ENCODE measurements at places on chromosomes 2 and 18.

DNA sequence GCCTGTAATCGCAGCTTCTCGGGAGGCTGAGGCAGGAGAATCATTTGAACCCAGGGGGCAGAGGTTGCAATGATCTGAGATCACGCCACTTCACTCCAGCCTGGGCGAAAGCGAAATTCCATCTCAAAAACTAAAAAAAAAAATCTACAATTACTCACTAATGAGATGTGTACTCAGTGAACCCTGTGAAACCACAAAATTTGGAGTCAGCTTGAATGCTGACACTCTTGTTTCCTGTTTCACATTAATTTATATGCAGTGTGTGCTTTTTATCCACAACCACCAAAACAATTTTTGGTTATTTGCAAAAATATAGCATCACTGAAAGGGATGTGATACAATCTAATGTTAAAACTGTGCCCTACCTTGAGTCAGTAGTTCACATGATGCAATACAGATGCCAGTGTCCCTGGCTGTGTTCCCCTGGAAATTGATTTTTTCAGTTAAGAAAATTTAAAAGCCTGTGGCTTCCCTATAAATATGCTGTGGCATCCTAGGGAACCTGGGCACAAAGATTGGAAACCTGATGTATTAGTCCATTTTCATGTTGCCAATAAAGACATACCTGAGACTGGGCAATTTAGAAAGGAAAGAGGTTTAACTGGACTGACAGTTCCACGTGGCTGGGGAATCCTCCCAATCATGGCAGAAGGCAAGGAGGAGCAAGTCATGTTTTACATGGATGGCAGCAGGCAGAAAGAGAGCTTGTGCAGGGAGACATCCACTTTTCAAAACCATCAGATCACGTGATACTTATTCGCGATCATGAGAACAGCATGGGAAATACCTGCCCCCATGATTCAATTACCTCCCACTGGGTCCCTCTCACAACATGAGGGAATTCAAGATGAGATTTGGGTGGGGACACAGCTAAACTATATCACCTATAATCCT is 337.5 kb upstream of the NT5C1B start:
- no peak for DNase-seq

- DNase-seq: no peak
These were observed 80.7 kb downstream of the TET3 start for GRCh38 chr2:74065456-74065855.

- DNase-seq: no peak
These were observed 26.8 kb upstream of the EPAS1 start for GRCh38 chr2:46270384-46270783.

DNA sequence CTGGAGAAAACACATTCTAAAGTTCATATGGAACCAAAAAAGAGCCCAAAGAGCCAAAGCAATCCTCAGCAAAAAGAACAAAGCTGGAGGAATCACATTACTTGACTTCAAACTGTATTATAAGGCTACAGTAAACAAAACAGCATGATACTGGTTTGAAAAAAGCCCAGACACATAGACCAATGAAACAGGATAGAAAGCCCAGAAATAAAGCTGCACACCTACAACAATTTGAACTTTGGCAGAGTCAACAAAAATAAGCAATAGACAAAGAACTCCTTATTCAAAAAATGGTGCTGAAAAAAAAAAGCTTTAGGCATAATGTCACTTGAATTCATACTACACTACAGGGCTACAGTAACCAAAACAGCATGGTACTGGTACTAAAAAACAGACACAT is 289.6 kb downstream of the NR4A2 start:
- no peak for DNase-seq

DNA sequence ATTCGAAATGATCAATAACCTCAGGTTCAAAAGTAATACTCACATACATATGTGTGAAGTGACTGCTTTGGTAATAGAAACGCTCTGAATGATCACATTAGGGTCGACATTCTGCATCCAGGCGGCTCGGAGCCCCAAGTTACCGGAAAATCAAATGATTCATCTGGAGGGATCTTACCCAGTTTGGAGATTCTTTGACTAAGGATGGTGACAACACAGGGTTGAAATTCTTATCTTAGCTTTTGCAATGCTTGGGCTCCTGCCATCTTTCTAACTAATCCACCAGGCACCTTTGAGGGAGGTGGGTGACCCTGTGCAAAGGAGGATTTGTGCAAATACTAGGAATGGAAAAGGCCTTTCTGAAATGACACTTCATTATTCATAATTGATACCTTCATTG is 10.8 kb downstream of the GBX2 start:
- no peak for DNase-seq

DNA sequence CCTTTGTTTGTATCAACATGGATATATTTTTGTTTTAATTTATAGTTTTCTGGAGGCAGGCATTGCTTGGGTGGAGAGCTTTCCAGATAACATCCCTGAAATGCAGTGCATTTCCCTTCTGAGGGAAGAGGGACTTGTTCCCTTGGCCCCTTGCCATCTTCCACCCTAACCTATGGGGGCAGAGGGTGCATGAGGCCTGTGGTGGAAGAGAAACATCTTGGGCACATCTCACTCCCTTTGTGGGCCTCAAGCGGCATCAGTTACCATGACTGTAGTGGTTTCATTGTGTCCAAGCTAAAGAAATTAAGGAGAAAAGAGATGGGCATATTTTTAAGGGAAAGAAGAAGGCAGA is 5.3 kb upstream of the RPL37A start:
- no peak for DNase-seq

DNA sequence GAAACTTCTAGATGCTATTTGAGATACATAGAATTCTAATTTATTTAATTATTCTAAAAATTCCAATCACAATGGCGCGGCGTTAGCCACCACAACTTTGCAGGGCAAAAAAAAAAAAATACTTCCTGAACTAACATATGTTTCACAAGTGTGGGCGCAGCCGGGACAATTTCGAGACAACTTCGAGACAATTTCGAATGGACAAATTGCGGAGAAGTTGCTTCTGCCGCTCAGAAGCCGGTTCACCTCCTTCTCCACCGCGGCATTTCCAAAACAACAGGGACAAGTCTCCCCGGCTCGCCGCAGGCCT is 842 bp downstream of the PAX3 start:
- DNase-seq: no peak

GRCh38 chr2:26922405-26923188 is 47.8 kb upstream of the MAPRE3 start:
- DNase-seq: peak; percentile 89

GRCh38 chr2:145277922-145278321 is 758.0 kb upstream of the ZEB2 start:
- no peak for DNase-seq

GRCh38 chr2:62287899-62288880 is 92.3 kb downstream of the B3GNT2 start:
- DNase-seq: peak; percentile 81

- no peak for DNase-seq
These were observed 61.6 kb upstream of the CCBE1 start for GRCh38 chr18:59758837-59759236.

DNA sequence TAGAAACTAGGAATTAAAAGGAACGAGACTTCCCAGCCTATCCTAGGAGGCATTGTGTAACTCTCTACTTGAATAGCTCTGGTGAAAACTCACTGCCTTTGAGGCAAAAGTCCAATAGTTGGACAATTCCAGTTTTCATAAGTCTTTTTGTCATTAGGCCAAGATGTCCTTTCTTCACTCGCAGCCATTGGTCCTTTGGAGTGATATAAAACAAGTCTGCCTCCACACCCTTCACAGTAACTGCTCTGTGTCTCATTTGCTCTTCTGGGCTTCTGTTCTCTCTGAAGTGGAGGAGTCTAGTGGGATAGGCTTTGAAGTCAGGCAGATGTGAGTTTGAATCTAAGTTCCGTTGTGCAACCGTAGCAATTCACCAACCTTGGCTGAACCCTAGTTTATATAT is 28.2 kb downstream of the ANTXR1 start:
- DNase-seq: no peak

DNA sequence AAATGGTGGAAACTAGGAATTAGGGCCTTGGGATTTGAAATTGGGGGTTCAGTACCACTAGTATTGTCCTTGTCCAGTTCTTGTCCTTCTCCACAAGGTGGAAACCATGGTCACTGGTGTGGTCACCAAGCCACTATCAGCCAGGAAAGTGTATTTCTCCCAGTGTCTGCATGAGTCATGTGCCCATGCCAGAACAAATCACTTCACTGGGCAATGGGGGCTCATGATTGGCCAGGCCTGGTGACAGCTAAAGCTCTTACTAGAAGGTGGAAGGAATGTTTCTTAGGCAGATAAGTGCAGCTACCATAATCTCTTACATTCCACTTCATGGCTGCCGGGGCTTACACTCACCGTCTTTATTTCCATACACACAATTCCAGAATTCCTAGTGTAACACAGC is 124.8 kb upstream of the TACR1 start:
- no peak for DNase-seq

DNA sequence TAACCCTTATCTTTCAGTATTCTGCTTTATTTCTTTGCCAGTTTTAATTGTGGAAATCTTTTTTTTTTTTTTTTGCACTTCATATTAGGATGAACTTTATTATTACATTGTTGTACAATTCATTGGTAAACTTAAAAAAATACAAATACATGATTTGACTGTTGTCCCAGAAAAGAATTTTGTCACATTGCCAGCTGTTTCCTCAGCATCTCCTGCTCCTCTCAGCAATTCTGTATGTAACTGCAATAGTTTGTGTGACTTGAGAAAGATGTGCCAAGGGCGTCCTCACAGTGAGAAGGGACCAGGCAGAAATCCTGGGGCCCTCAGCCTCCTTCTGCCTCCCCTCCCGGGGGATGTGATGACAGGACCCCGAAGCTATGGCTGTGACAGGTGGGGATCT is 254.4 kb downstream of the NBAS start:
- no peak for DNase-seq

DNA sequence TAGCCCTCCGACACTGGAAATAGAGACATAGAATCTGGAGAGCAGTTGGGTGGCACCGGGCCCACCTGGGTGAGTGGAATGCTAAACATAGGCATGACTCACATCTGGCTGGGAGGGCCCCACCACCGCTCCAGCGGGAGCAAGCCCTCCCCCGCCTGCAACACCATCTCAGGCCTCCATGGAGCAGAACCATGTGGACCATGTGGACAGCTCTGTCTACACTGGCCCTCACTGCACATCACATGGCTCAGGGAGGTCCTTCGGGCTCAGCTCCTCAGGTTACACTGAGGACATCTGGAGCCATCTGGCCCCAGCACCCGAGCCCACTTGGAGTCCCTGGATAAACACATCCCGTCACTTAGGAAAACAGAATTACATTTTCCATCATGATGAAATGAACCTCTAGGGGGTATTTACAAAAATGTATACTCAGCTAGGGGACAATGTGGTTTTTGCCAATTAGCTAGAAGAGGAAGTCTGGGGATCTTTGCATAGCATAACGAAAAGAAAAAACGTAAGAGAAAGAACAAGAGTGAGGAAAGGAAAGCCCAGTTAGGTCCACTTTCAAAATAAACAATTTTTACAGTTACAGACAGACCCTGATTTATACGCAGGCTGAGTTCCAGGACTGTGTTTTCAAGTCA is 30.7 kb upstream of the MLPH start:
- no peak for DNase-seq

DNA sequence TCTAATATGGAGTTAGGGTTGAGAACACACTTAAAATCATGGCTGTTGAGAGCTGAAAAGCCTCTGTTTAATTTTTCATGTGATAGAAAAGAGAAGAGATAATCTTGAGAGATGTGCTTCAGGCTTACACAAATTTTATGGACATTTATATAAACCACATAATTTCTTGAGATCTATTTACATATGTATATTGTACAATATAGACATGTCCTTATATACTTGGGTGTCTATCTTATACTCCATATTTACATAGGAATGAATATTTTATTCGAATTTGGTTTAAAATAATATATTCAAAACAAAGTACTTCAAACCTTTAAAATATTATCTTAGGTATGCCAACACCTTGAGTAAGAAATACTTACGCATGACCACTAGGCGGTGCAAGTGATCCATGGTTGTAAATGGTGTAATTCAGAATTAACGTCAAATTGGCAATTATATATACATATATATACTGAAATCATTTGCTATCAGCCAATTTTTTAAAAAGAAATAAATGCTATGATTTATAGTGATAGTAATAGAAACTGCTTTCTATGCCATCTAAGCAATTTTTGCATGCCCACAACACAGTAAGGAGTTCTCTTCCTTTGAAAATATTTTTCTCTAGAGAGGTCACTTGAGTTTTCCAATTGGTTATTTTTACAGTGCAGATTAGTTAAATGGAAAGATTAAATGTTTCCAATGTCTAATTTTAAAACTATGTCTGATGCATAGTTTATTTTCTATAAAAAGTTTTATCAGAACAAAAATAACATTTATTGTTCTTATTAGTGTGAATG is 37.6 kb upstream of the SPAG16 start:
- DNase-seq: peak; percentile 11

GRCh38 chr2:54709336-54709809 is 14.1 kb upstream of the EML6 start:
- DNase-seq: no peak

DNA sequence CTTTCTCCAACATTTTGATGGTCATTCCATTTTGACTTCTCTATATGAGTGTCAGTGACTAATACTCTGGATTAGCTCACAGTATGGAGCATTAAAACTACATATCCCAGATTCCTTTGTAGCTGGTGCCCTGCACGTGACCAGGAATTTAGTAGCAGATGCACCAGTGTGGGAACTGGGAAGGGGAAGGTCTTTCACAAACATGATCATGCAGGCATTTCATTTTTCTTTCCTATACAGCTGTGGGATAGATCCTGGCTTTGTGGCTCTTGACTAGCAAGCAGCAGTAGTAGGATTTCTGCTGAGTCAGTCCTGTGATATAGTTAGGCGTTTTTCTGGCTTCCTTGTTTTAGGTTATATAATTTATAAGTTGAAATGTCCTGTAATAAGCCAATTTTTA is 971.0 kb upstream of the CDH2 start:
- no peak for DNase-seq

- DNase-seq: no peak
These were observed 385.3 kb downstream of the RBM43 start for GRCh38 chr2:150876251-150876950.

DNA sequence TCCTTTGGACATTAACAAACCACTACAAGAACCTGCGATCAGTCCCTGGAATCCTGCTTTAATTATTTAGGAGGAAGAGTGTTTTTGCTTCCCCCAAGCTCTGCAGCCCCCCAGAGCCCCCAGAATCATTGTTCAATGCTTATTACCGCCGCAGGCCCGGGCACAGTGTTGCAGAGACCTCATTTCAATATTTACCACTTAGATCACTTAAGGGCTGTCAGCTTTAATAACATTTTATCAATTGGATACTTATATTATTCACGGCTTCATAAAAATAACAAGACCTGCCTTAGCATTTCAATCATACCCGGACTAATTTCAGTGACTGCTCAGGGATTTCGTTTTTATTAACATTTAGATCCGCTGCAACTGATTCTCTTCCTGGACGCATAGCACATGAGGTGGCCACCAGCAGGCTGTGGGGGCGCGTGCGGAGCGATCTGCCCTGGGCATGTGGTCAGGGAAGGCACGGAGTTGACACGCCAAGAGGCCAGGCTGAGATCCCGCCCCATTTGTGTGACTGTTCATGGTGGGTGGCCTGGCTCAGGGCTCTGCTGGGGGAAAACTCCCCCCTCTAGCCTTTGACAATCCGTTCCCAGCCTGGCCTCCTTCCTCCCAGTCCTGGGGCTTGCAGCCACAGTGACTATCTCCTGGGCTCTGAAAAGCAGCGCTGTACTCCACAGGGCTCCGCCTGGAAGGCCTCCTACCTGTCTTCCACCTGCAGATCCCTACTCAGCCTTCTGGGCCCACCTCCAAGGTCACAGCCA is 267.6 kb downstream of the SRBD1 start:
- peak; percentile 42 for DNase-seq

All from SK-N-SH (cell line).